Activated T-cell treated with anti-CD3 and anti-CD28 coated beads for 24 hours (primary cell): ENCODE measurements at places on chromosomes 3 and 15.

DNA sequence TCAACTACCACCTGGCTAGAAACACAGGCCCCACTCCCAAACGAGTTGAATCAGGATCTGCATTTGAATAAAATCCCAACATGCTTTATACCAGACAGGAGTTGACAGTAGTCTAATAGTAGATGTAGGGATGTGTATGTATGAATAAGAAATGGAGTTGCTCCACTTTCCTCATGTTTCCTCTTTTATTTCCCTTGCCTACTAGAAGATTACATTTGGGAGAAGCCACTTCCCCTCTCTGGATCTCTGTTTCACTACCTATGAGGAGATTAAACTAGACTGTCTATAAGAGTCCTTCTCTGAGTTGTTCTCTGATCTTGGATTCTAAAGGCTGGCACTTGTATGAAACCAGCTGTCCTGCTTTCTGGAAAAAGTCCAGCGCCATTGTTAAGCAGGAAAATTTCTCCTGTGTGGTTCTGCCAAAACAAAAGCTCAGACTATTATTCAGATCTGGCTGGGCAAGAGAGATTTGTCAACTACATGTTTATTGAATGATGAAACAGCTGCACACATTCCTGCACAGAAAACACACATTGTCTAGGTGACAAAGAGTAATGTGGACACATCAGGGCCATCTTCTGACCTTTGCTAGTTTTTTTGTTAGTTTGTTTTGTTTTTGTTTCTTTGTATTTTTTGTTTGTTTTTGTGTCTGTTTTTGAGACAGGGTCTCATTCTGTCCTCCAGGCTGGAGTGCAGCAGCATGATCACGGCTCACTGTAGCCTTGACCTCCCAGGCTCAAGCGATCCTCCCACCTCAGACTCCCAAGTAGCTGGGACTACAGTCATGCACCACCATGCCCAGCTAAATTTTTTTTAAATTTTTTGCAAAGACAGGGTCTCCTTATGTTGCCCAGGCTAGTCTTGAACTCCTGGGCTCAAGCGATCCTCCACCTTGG, 29.9 kb downstream of the ACP3 start:
- no peak for DNase-seq

DNA sequence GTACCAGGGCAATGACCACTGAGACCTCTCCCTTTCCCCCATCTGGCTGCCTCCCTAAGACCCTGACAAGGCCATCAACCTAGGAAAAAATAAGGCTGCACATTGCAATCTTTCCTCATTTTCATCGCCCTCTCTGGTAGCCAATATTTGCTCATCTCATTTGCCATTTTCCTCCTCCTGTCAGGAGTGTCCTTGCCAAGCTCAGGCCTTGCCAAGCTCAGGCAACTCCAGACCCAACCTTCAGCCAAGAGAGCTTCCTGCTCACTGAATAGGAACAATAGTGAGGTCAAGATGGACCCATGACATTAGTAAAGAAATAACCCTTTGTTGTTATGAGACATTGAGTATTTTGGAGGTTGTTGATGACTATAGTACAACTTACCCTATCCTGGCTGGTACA, 380.3 kb downstream of the RSL24D1 start:
- DNase-seq = no peak

DNA sequence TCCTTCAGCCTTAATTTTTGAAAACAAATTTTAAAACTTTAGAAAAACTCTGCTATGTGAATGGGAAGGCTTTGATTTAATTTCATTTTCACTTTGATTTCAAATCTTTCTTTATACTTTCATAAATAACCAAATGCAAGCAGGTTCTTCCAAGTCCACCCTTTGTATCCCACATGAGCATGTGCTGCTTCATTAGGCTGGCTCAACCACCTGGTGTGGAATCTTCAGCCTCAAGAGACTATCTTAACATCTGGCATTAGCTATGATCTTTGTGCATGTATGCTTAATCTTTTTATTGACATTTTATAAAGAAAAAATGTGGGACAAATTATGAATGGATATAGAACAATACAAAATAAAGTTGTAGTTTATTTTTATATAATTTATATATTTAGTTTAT, 81.8 kb upstream of the MLF1 start:
- no peak for DNase-seq

DNA sequence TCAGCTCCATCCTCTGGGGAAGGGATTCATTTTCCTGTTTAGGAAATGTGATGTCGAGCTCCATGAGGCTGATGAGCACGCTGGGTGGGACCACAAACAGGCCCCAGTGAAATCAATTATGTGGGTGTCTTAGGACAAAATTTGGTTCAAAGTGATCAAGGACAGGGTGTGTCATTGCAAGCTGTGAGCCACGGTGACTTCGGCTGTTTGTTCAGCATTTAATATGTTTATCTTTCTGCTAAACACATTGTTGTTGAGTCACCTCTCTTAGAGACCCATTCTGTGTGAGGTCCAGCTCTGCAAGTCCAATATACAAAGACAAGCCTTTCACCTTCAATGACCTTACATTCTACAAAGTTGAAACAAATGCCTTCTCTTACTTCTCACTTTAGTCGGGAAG, 41.3 kb downstream of the SSR3 start:
- DNase-seq = no peak

DNA sequence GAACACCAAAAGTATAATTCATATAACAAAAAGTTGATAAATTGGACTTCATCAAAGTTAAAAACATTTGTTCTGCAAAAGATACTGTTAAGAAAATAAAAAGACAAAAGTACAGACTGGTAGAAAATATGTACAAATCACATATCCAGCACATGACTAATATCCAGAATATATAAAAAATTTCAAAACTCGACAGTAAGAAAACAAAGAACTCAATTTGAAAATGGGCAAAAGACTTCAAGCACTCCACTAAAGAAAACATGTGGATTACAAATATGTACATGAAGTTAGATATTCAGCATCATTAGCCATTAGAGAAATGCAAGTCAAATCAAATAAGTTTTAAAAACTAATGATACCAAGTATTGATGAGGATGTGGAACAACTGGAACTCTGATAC, 6.7 kb downstream of the GK5 start:
- no peak for DNase-seq

DNA sequence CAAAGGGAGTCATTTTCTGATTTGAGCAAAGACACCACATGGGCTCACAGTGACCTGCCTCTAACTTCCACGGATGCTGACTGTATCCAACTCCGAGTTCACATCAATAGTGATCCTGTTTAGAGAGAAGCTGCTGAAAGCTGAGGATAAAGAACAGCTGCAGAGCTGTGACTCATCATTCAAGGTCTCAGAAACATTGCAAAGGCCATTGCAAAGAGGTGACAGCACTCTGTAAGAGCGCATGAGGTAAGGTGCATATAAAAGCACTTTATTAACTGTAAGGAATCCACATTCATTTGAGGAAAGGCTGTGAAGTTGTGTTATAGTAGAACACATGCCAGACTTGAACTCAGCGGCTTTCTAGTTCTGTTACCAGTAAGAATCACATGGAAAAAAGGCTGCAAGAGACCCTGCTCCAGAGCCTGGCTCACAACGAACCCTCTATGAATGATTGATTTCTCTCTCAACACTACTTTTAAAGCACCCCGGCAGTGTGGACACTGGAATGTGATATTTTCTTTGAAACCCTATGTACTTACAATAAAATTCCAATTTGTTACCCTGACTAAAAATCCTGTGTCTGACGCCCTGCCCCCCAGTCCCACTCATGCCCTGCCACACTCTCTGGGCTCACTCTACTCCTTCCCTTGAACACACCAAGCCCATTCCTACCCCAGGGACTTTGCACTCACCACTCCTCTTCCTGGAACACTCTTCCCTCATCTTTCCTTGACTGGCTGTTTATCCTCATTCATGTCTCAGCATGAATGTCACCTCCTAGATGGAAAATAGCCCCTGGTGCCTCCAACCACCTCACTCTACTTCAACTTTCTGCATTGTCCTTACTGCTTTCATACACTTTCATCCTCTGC, 111.2 kb downstream of the LSM3 start:
- no peak for DNase-seq

DNA sequence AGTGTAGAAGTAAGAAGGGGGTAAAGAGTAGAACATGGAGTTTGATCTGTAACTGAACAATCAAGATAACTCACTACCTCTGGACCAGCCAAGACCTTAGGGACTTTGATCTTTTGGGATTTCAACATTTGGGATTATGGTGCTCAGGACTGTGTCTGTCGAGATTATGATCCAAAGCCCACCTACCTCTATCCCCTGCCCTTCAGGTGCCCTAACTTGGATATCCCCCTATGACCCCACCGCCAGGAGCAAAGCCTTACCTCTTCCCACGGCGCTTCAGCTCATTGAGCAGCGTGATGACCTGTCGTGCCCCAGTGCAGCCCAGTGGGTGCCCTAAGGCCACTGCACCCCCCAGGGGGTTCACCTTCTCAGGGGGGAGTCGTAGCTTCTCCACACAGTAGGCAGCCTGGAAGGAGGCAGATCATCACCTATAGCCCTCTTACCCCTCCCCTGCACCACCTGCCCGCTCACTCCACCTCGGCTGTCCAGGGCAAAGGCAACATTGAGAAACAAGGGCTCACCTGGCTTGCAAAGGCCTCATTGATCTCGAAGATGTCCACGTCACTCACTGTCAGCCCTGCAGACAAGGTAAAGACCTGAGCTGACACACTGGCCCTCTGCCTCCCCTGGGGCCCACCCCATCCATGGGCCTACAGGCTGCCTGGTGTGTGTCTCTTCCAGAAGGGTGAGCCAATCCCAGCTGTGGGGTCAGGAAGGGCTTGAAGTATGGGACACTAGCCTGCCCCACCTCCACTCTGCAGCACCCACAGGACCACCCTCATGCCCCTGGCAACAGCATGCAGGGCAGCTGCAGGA, 11.4 kb downstream of the ACAA1 start:
- DNase-seq = no peak

GRCh38 chr3:60316121-60316797, 935.0 kb downstream of the FHIT start:
- no peak for DNase-seq

GRCh38 chr15:101810876-101811275, 1.1 kb upstream of the OR4F15 start:
- no peak for DNase-seq

DNA sequence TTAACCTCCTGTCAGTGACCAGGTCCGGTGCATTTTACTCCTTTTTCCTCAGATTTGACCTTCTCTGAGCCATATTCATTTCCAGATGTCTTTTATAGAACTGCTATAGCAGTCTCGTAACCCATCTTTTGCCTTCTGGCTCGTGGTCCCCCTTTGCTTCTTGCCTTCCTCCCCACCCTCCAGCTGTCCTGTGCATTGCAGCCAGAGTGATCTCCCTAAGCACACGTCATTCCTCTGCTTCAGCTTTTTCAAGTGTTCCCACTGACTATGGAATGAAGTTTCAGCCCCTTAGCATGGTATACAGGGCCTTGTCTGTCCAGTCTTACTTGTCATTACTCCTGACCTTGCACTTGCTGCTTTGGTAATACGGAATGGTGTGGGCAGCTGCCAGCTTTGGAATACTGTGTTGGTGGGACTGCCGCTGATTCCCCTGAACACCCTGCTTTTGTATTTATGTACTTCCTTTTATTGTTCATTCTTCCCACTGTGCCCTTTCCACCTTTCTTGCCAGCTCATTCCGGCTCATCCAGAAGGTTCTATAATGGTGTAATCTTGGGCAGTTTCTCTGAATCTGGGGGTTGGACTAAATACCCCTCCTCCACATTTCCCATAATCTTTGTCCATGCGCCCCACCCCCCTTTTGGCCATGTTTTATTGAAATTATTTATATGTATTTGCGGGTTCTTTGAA, 38.9 kb downstream of the SLC25A26 start:
- DNase-seq = no peak

DNA sequence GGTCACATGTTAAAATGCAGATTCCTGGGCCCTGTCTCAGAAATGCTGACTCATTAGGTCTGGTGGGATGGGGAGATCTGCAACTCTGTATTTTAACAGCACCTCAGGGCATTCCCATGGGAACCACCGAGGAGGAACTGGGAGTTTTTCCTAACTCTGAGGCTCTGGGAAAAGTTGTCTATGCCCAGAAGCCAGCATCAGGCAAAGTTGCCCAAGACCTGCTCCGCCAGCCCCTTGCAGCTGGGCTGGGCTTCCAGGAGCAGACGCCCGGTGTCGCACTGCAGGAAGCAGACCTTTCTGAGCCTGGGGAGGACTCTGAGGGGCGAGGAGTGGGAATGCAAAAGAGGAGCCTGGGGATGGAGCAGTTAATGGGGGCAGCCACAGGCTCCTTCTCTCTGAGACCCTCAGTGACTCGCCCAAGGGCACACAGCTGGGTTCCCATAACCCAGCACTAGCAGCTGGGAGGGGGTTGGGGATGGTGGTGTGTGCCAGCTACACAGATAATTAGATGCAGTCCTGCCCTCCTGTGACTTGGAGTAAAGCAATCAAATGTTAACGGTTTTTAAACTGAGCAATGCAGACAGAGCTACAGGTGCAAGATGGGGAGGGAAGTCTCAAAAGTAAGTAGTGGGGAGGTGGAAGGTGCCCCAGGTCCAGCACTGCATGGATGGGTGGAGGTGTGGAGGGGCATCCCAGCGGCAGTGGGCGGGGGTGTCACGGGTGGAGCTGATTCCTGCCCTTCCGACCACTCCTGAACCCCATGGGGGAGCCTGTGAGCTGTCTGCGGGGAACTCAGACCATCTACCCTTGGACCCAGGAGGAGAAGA, 100.4 kb downstream of the LSM3 start:
- DNase-seq = no peak

DNA sequence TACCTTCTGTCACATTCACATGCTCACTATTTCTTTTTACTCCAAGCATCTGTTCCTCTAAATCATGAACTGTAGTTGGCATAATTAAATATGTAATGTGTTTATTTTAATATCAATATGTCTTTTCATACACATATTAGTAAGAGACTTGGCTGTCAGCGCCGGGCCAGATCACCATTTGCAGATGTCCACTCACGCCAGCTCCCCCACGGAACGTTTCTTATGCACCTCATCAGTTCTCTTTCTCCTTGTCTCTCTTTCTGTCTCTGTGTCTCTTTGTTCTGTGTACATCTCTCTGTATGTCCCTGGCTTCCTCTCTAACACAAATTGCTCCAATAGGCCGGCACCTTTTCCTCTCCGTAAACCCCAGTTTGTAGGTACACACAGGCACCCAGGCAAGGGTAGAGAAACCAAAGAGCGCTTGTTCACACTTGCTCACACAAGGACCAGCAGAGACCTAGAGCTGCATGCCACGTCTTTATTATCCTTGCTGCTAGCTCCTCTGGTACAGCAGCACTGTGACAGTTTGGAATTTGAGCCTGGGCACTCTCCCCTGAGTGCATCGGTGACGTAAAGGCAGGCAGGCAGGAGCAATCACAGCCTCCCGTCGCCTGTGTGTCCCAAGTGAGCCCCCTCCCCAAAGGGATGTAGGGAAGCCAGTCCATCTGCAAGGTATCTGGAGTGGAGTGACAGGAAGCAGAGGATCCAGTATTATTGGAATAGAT, 40.4 kb downstream of the CACNA1D start:
- no peak for DNase-seq

- DNase-seq = no peak
Measured at GRCh38 chr3:55655544-55655943, 168.4 kb upstream of the WNT5A start.

GRCh38 chr3:23312866-23313265, 109.7 kb downstream of the UBE2E2 start:
- no peak for DNase-seq

DNA sequence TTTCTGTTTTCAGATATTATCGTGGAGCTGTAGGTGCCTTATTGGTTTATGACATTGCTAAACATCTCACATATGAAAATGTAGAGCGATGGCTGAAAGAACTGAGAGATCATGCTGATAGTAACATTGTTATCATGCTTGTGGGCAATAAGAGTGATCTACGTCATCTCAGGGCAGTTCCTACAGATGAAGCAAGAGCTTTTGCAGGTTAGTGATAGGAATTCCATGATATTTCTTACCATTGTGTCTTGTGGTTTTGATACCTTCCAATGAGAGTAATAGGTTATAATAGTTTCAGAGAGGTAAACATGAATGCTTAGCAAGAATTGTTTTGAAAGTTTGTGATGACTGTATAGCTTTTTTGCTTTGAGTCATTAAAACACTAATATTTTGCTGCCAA, 8.5 kb downstream of the RAB11A start:
- no peak for DNase-seq
